T-helper 1 cell (primary cell): ENCODE measurements at places on chromosomes 1 and 21.

- DNase-seq = no peak
Measured at GRCh38 chr21:27715131-27715530, 748.2 kb upstream of the ADAMTS5 start.

GRCh38 chr1:113871597-113872113, at the start of gene PTPN22:
Gene PTPN22, minus strand, starts transcription at chr1:113871712.
- DNase-seq = peak; percentile 71

DNA sequence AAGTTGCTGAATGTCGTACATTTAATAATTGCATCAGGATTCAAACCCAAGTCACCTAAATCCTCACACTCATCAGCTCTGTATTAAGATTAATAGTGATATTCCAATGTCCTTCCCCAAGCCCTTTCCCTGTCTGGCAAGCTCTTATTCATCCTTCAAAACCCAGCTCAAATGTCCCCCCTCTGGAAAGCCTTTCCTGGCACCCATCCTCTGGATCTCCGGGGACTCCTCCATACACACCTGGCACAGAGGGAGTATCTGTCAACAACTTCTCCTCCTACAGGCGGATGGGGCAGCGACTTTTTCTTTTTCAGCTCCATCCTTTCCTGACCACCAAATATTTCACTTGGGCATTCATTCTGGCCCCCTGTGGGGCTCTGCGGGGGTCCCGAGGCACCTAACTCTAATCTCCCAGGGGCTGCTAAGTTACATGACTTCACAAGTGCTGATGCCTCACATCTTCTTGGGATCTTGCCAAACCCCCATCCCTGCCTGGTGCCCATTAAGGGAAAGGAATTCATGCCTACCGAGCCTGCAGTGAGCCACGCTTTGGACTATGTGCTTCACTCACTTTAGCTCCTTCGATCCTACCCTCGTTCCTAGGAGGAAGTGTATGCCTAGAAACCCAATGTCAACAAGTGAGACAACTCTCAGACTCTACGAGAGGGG, 15.2 kb downstream of the TINAGL1 start:
- DNase-seq = no peak

DNA sequence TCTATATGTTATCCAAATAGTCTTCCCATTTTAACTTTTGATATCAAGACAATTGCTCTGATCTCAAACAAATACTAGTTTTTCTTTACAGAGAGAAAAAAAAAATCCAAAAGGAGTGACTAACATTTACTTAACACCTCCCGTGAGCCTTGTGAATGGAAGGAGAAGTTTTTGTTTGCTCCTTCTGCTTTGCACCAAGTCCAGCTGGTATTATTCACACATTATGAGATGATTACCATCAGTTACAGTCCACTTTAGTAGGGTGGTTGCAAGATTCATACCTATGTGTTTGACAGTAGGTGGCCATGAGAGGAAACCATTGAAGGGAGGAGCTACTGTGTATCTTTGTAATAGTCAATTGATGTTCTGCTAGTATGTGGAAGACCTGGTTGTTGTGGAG, 443.4 kb upstream of the ZP4 start:
- DNase-seq = no peak

GRCh38 chr1:164564378-164564777, 5.4 kb downstream of the PBX1 start:
- no peak for DNase-seq

DNA sequence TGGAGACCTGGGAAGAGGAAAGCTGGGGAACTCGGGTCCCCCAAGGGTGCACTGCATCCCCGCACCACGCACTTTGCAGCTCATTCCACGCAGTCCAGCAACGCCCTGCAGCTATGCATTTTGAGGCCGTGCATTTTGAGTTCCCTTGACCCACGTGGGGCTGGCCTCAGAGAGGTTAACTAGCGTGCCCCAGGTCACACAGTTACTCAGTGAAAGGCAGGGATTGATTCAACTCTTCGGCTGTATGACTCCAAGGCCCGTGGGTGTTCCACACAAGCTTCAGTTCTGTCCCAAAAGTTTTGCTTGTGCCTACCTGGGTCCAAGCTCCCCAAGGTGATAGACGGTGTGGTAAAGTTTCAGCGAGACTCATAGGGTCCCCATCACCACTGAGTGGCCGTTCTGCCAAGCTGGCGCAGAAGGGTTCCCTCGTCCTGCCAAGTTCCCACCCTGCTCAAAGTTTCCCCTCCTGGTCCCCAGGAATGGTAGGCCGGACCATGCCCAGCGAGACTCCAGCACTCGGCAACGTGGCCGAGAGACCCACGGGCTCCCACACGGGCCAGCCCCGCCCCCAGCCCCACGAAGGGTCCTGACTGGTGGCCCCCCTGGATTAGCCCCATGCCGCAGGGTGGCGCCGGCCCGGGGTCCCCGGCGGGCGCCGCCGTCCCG, 611 bp downstream of the HSPG2 start:
- DNase-seq = no peak

GRCh38 chr1:226486161-226486560, 62.4 kb upstream of the STUM start:
- DNase-seq = no peak

- DNase-seq = no peak
Measured at GRCh38 chr1:67437961-67438360, 7.8 kb upstream of the SERBP1 start.

DNA sequence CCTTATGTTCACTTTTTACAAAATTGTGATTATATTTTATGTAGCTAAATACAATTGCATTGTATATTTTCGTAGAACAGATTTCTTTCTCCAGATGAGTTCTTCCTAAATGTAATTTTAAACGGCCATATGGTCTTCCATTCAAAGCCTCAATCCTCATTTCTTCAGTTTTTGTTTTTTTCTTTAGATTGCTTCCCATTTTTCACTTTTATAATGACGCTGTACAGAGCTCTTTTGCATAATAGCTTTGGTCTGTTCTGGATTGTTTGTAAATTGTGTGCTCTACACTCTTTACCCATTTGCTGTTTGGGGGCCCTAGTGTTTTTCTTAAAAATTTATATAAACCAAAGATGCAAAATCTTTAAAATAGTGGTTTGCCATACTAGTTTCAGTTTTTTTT, 27.8 kb downstream of the AVPR1B start:
- no peak for DNase-seq

GRCh38 chr1:105736349-105736748, 1320.1 kb upstream of the PRMT6 start:
- no peak for DNase-seq

DNA sequence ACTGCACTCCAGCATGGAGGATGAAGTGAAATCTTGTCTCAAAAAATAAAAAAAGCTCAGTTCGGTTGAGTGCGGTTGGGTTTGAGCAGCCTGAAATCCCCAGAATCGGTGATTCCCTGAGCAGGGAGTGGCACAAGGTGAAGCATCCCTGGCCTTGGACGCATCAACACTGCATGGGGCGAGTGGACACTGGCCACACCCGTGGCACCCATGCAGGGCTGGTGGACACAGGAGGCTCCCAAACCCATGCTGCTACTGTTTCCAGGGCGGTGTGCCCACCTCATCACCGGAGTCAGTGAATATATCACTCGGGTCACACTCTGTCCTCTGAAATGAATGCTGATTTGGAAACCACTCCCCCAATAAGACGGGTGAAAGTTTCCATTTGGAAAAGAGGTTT, 53.4 kb upstream of the ACTRT2 start:
- no peak for DNase-seq

DNA sequence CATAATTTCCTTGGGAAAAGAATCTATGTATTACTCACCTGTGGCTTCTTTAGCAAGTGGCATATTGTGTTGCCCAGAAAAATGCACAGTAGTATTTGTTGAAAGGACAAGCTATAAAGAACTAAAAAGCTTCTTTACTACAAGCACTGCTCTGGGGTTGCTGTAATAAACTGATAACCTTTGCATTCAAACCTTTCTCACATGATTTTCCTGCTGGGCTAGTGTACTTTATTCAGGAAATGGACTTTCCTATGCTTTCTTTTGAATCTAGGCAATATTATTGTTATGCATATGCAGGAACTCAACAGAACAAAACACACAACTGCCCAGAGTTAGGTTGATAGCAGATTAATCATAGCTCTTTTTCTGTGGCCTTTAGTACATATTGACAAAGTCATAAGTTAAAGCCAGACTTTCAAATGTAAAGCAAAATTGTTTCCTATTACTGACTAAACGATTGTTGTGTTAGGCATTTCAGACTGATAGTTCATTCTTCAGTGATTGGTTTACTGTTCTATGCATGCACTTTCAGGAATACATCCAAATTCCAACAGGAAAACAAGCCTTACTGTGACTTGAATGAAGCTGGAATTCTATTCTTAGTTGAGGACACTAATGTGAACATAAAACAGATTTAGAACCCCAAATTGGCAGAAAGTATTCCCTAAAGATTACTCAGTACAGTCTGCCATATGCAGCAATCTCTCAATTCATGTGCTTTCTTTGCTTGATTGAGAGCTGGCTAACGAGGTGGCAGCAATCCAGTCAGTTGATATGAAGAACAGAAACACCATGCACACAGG, 564.3 kb upstream of the NEGR1 start:
- DNase-seq = no peak

DNA sequence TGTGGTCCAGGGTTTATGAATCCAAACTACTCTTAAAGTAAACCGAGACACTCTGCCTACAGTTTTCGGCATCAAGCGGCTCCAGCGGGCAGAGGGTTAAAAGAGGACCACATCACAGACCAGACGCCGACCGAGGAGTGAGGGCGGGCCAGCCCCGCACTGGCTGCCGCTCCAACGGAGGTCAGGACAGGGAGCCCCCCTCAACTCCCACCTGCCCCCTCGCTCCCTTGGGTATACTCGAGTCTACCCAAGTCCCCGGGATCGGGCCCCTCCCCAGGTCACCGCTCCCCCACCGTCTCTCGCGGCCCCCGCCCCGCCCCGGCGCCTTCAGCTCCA, 312 bp downstream of the ARNT start:
- no peak for DNase-seq

DNA sequence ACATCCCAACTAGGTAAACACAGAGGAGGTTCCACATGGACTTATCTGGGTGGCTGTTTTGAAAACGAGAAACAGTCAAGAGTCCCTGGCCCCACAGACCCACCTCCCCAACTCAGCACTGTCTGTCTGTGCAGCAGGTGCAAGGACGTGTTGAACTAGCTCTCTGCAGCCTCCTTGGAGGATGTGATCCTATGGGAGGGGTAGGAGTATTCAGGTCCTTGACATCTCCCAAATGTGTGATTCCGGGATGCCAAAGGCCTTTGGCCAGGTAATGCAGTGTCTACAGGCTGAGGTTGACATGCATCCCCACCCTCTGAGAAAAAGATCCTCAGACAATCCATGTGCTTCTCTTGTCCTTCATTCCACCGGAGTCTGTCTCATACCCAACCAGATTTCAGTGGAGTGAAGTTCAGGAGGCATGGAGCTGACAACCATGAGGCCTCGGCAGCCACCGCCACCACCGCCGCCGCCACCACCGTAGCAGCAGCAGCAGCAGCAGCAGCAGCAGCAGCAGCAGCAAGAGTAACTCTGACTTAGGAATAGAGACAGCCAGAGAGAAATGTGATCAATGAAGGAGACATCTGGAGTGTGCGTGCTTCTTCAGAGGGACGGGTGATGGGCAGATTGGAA, 151.6 kb upstream of the CAMK1G start:
- DNase-seq = no peak

DNA sequence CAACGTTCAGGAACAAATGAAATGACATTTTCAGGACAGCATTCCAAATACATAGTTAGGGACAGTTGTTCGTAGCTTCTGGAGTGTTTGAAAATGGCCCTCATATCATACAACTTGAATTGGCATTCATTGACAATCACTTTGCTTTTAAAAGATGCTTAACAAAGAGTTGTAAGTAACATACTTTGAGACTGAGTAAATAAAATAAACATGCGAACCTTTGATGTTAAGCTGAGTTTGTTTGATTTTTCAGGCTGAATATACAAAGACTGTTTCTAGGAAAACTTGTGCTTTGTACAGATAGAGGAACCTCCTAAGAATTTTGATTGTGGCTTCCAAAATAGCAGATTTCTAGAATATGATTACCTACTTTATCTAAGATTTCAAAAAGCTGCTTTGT, 45.3 kb downstream of the ITSN1 start:
- DNase-seq = no peak

- DNase-seq = no peak
Measured at GRCh38 chr1:18032172-18032859, 75.3 kb upstream of the IGSF21 start.

- DNase-seq = no peak
Measured at GRCh38 chr21:32748529-32748928, 20.7 kb upstream of the SYNJ1 start.

DNA sequence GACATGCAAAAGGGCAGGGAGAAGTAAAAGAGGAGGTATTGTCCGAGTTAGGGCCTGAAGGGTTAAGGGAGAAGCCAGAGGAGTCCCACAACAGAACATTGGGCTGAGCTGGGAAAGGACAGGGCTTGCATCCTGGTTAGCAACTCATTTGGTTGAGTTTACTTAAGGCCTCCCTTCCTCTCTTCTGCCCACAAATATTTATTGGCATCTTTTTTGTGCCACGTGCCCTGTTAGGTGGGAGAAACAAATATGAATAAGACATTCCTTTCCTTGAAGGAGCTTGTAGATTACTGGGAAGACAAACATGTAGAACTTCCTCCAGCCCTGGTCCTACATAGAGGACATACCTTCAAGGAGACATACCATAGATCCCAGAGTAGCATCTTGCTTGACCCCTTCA, 53.0 kb upstream of the PRELP start:
- DNase-seq = no peak

- DNase-seq = no peak
Measured at GRCh38 chr1:237507005-237507404, 383.7 kb downstream of the ZP4 start.

- no peak for DNase-seq
Measured at GRCh38 chr1:31310198-31310597, 13.4 kb downstream of the ZCCHC17 start.
